Activated naive CD8-positive, alpha-beta T cell treated with anti-CD3 and anti-CD28 coated beads, Interleukin-2, amount 10 ng/mL, durations not matched to agents 7 days and 5 days (primary cell): ENCODE measurements at places on chromosomes 2 and 18. TPM values are rescaled to one million over a fixed set of nuclear protein-coding genes. Genes with fewer than 3 reads are reported as not detected.

The FSIP2 gene
- total RNA-seq, result 0.36 TPM

The TMEFF2 gene
- not detected for total RNA-seq

The SLC38A11 gene
- total RNA-seq, result not detected

The RAB17 gene
- not detected for total RNA-seq

The GRHL1 gene
- total RNA-seq, result 0.43 TPM

The RAD51AP2 gene
- not detected for total RNA-seq

The ST8SIA3 gene
- not detected for total RNA-seq

The SERPINB12 gene
- not detected for total RNA-seq

The SLC11A1 gene
- 1.6 TPM for total RNA-seq

The TEKT4 gene
- not detected for total RNA-seq

The CDH2 gene
- total RNA-seq, result not detected

The CARF gene
- total RNA-seq, result 14.6 TPM

The MGAT4A gene
- total RNA-seq, result 124 TPM

The ZNG1B gene
- 35.3 TPM for total RNA-seq

The WDR54 gene
- 88.9 TPM for total RNA-seq

The COL3A1 gene
- not detected for total RNA-seq

The ARL4C gene
- total RNA-seq, result 210 TPM

The EVA1A gene
- total RNA-seq, result not detected

The SEMA4F gene
- 9.6 TPM for total RNA-seq

The DTYMK gene
- total RNA-seq, result 67.9 TPM

The EN1 gene
- not detected for total RNA-seq

The NEB gene
- 0.43 TPM for total RNA-seq

The SNTG2 gene
- 3.5 TPM for total RNA-seq

The RGPD3 gene
- 0.14 TPM for total RNA-seq

The AAK1 gene
- 143 TPM for total RNA-seq

The IL36B gene
- total RNA-seq, result not detected

The ALK gene
- not detected for total RNA-seq

The NPHP1 gene
- 0.72 TPM for total RNA-seq

The HTR2B gene
- not detected for total RNA-seq

The STARD6 gene
- total RNA-seq, result not detected

The GAL3ST2 gene
- total RNA-seq, result 0.22 TPM

The BZW1 gene
- 199 TPM for total RNA-seq

The TUBB8B gene
- total RNA-seq, result not detected

The HJURP gene
- 100 TPM for total RNA-seq

The GNLY gene
- total RNA-seq, result 27.5 TPM

The ZNF804A gene
- not detected for total RNA-seq

The TEX44 gene
- not detected for total RNA-seq

The SIGLEC15 gene
- total RNA-seq, result not detected

The KIAA2012 gene
- not detected for total RNA-seq

The CYB5A gene
- 30.9 TPM for total RNA-seq

The ALLC gene
- not detected for total RNA-seq

The ITPRID2 gene
- total RNA-seq, result 68.4 TPM

The UNC80 gene
- not detected for total RNA-seq

The COPS8 gene
- total RNA-seq, result 39.9 TPM
